Fibroblast of upper back skin (primary cell): ENCODE measurements at places on chromosomes 6 and 20.

- no peak for DNase-seq
These were observed 417 bp downstream of the PRRT1 start for GRCh38 chr6:32151181-32151862.

- no peak for DNase-seq
These were observed 230.8 kb downstream of the EYA2 start for GRCh38 chr20:47125508-47125757.

DNA sequence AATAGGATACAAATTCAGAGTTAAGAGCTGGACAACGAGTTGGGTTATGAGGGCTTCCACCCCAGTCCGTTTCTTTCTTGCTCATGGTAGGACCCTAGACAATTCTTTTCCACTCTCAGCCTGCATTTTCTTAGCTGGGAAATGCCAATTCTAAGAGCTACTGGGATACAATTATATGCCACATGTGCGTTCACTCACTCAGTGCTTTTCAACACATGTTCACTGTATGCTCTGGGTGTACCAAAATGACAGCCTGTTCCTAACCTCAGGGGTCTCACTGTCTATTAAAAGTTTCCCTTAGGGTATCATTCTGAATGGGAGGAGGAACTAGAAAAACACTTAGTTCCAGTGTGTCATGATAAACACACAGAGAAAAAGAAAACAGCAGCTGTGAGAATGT lies 505 bp upstream of the DEFB115 start:
- no peak for DNase-seq

GRCh38 chr6:138307352-138307751 lies 70.4 kb upstream of the SMIM28 start:
- no peak for DNase-seq

GRCh38 chr20:46520976-46521579 lies 7.7 kb upstream of the ZNF334 start:
- DNase-seq = peak; percentile 44

- DNase-seq = peak; percentile 2
These were observed 598.6 kb downstream of the TBC1D32 start for GRCh38 chr6:120735641-120736040.

DNA sequence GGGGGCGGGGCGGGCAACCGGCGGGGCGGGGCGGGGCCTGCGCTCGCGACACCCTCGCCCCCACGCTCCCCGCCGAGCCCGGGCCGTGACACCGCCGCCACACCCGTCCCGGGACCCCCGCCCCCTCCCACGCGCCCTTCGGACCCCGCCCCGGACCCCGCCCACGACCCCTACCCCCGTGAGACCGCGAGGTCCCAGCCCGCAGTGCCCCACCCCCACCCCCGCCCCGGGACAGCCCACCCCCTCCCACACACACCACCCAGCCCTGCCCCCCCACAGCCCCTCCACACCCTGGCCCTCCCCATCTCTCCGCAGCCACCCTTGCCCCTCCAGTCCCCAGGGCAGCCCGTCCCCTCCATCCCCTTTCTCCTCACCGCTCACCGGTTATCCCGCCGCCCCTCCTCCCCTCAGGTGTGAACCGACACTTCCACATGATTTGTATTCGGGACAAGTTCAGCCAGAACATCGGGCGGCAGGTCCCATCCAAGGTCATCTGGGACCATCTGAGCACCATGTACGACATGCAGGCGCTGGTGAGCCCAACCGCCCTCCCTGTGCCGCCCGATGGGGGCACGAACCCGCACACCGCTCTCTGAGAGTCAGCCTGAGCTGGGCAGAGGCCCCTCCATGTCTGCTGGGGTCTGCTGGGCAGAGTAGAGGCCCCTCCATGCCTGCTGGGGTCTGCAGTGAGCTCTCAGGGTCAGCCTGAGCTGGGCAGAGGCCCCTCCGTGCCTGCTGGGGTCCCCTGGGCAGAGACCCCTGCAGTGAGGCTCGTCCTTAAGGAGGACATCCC lies 622 bp downstream of the MRGBP start:
- DNase-seq = no peak

DNA sequence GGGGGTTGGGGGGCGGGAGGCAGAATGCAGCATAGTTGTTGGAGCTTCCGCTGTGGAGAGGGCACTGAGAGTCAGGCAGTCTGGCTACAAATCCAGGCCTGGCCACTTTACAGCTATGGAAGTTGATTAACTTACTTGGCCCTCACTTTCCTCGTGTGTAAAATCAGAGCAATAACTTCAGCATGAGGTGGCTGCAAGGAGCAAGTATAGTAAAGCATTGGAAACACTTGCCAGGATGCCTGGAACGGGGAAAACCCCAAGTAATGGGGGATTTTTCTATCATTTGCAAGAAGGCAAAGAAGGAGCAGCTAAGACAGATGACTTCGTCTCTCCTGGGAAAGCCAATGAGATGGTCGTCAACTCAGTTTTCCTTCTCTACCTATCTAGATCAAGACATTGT lies 35.8 kb downstream of the AGPAT4 start:
- peak; percentile 45 for DNase-seq

DNA sequence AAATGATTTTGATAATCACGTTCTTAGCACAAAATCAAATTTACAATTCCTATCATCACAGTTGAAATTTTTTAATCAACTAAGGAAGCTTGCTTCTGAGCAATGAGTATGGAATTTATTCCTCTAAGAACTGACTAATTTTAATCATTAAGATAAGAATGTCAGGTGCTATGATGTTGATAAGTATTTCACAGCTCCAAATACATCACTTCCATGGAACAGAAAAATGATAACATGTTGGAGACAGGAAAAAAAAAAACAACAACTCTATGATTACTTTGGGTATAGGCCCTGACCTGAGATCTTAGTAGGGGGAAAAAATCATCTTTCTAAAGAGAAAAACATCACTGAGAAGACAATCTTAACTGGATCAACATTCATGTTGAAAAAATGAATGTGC lies 89.4 kb upstream of the BMP2 start:
- DNase-seq = no peak

DNA sequence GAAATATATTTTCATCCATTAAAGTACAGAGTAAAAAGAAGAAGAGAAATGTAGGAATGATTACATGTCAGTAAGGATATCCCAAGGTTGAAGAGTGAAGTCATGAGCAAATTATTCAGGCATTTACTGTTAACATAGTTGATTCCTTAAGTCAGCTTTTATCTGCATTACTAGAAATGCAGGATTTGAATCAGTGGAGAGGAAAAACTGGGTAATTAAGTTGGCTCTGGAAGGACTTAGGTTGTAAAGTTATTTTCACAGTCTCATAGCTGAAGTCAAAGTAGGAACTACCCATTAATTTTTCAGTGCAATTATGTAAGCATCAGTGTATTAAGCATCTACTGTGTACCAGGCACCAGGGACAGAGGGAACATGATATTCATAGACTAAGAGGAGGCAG lies 7.8 kb downstream of the NAA20 start:
- DNase-seq = peak; percentile 30

DNA sequence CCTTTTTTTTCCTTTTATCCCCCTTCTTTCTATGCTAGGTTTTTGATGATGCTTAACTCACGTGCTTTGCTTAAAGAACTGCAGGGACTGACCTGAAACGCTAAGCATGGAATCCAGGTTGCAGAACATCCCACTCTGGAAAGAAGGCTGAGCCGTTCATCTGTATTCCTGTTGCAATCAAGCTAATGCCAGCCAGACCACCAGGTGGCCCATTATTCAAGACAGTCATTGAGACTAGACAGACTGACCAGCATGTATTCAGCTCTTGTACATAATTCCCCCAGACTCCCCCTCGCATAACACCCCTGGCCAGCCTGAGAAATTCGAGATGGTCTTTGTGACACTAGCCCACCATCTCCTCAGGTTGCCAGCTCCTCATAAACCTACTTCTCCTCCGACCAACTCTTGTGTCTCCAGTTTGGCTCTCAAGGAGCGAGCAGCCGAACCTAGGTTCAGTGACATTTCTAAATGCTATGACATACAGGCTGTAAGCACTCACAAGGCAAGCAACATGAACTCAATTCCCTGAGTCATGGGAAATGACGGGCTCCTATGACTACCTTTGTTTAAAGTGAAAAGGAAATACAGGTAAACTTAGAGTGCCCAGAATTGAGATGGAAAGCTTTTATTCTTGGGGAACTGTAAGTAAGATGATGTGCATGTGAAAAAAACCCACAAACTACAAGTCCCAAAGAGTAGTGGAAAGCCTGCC lies 309.3 kb upstream of the CDYL start:
- DNase-seq = no peak

GRCh38 chr6:85096976-85097375 lies 332.6 kb upstream of the TBX18 start:
- no peak for DNase-seq

- DNase-seq = no peak
These were observed 64.8 kb downstream of the CARMIL1 start for GRCh38 chr6:25343984-25344383.

GRCh38 chr20:46992640-46993035 lies 98.0 kb downstream of the EYA2 start:
- DNase-seq = no peak

- no peak for DNase-seq
These were observed 333.8 kb downstream of the TFAP2A start for GRCh38 chr6:10081075-10081474.

GRCh38 chr6:41730531-41731436 lies 4.6 kb downstream of the TFEB start:
- no peak for DNase-seq

DNA sequence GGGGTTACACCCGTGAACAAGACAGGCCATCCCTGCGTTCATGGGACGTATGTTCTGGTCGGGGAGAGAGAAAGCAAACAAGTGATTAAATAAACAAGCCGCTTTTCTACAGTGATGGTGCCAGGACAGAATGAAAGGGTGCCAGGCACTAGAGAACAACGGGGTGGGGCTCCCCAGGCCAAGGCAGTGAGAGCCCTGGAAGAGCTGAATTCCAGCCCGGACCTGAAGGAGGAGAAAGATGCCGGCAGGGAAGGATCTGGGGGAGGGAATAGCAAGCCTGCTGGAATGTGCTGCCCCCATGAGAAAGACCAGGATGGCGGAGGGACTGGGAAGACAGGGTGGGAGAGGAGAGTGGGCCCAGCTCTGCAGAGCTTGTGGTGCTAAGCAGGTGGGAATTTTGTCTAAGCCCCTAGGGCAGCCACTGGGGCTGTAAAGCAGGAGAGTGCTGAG lies 7.5 kb downstream of the SNAI1 start:
- no peak for DNase-seq

- no peak for DNase-seq
These were observed 140.9 kb downstream of the JARID2 start for GRCh38 chr6:15386756-15387112.

GRCh38 chr6:42618686-42619085 lies 54.9 kb downstream of the UBR2 start:
- DNase-seq = peak; percentile 49

DNA sequence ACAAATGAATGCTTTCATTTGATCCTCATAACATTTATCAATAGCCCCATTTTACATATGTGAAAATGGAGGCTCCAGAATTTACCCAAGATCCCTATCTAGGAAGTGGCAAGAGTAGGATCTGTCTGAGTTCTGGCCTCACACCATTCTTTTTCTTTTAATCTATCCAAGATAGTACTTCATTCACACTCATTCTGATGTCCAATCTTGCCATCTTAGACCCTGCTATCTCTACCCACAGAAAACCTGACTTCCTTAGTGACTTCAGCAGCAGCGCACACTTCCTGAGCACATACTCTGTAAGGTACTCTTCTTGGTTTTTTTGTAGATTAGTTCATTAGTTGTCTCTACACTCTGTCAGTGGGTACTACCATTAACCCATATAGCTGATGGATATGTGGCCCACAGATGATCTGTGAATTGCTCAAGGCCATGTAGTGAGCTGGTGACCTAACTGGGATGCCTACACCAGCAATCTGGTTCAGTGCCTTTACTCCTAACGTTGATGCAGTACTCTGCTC lies 36.3 kb downstream of the COX4I2 start:
- DNase-seq = no peak

DNA sequence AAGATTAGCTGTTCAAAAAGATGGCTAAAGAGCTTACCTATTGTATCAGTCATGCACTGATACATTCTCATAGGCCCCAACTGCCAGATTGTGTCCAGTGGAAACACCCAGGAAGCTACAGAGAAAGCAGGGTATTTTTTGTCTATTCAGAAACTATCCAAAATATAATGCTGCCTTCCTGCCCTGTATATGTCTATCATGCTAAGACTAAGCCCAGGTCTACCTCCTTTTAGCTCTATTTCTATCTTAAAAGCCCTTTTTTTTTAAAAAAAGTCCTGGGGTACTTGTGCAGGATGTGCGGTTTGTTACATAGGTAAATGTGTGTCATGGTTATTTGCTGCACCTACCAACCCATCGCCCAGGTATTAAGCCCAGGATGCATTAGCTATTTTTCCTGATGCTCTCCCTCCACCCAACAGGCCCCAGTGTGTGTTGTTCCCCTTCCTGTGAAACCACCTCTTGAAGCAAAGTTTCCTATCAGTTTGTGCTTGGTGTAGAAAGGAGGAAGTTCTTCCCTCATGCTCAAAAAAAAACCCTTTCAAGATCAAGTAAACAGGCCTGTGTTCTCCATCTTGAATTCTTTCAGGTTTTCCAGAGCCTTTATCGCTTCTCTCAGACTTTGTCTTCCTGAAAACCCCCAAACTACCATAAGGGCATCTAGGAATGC lies 514 bp downstream of the DEFB129 start:
- no peak for DNase-seq

DNA sequence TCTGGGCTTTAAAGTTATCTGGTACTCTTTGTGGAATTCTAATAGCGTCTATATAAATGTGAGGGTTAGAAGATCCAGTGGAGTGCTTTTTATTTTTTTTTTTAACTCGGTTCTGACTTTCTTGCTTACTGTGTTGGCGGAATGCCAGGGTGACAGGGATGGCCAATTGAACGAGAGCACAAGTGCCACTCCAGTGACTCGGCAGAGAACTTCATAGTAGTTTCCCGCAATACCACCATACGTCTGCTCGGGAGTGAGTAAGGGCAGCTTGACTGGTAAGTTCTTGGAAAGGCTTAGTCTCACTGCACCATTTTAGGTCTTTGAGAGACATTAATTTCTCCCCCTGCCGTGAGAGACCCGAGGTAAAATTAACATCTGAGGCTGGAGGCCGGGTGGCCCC lies 49.4 kb upstream of the TULP1 start:
- peak; percentile 6 for DNase-seq

GRCh38 chr6:107590378-107590777 lies 100.5 kb downstream of the SOBP start:
- no peak for DNase-seq

DNA sequence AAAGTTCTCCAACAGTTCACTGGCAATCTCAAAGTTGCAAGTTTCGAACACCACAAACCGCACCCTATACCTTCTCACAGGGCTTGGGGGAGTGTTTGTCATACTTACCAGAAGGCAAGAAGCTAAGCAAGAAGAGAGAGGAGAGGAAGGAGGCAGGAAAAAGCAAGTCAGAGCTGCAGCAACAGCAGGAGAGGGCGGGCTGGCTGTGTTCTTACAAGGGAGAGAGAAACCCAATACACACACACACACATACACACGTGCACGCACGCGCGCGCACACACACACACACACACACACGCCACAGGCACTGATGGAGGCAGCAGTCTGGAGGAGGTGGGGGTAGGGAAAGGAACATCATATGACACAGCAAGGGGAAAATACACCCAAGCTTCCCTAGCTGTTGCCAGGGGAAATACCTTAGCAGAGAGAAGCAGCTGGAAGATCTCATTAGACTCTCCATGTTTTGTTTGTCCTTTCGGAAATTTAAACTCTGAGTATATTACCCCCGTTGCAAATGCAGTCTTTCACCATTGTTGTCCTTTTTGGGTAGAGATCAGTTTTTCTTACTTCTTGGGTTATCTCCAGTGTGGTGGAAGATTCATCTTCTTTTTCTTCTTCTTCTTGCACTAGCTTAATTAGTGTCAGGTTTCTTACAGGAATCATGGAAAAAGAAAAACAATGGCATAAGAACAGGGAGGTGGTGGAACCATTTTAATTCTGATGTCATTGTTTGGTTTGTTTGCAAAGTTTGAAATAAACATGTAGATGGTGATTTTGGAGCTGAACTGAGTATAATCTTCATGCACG lies at the start of gene TXLNB:
TXLNB (minus strand) TSS at position 186 of the 807 bp plus-strand sequence. CDS start 3,099 bp downstream, outside the sequence.
- peak; percentile 81 for DNase-seq
